Inflammatory macrophage (primary cell): ENCODE measurements at places on chromosomes 1 and 21.

GRCh38 chr1:182389619-182390047 is 2.0 kb downstream of the GLUL start:
- DNase-seq = peak; percentile 42

DNA sequence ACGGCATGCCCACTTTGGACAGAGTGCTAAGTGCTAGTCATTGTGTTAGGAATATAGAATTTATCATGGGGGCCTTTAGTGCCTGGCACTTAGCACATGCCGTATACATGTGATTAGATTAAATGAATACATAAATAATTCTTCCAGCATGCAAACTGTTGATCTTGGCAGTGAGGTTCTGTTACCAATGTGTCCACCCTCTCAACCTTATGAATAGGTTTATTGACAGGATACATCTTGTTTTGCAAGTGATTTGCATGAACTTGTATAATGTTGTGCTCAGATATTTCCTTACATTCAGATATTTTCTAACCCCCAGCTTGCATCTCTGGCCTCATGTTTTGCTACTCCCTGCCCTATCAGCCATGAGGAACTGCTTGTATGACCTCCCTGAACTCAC is 60.3 kb upstream of the ZNF648 start:
- no peak for DNase-seq

DNA sequence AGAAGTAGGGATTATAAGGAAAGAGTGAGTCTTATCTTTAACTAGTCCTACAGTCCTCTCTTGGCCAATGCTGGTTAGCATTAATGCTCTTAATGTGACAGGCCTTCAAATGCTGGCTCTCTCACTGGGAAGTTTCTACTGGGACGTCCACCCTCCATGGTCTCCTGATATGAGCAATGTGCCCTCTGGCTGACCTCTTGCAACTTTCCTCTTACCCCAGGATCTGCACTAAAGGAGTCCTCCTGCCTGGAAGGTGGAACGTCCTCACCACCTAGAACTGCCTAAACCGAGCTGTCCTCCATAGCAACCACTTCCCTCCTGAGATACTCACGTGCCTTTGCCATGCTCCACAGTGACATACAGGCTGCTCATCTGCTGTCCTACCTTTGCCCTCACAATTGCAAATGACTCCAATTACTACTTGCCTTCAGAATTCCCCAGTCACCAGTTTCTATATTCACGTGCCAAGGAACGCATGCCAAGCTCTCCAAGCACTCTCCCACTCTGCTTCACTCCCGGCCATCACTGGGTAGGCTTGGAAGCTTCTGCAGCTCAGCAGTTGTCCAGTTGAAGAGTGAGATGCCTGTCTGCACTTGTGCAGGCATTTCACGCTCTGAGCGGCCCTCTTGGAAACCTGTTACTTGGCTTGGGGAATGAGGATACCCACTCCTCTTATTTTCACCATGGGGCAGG is 404.7 kb downstream of the RRAGC start:
- no peak for DNase-seq

DNA sequence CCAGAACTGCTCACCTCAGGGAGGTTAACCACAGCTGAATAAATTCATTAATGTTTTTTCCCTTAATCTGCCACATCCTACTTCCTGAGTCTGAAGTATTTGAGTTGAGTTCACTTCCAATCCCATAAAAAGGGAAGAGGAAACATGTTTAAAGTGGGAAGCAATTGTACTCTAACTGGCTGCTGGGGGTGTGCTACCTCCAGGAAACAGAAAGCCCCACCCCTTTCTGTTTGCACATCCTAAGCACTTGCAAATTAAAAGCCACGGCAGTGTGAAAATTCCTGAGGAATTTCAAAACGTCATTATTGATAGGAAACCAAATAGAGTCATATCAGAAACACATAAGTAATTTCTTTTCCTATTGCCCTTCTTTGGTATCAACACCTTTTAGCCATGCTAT is 307.0 kb upstream of the NR5A2 start:
- DNase-seq = no peak

- DNase-seq = peak; percentile 78
These were observed 125.1 kb upstream of the IPO9 start for GRCh38 chr1:201703621-201704438.

DNA sequence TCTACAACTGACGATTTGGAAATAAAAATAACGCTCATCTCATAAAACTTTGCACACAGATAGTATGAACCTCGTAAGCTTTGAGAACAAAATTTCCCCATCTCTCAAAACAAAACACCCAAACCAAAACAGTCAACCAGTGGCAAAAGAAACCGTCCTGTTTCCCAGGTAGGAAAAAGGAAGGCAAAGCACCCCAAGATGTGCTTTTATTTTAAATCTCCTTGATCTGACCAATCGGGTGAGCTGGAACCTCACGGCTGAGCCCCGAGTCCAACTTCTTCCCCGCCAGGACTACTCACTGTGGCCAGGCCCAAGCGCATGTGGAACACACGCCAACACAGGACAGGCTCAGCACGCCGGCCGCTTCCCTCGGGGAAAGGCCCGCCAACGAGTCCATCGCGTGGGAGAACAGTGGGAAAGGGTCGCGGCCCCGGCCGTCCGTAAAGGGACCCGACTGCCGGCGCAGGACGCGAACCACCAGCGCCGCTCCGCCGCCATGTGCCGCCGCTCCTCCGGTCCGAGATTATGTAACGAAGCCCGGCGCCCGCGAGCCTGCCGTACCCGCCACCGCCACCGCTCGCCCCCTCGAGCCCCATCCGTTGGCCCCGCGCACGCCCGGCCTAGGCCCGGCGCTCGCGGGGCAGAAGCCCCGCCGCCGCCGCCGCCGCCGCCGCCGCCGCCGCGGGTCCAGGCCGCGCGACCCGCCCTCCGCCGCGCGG is 759 bp downstream of the AHCTF1 start:
- DNase-seq = peak; percentile 59

DNA sequence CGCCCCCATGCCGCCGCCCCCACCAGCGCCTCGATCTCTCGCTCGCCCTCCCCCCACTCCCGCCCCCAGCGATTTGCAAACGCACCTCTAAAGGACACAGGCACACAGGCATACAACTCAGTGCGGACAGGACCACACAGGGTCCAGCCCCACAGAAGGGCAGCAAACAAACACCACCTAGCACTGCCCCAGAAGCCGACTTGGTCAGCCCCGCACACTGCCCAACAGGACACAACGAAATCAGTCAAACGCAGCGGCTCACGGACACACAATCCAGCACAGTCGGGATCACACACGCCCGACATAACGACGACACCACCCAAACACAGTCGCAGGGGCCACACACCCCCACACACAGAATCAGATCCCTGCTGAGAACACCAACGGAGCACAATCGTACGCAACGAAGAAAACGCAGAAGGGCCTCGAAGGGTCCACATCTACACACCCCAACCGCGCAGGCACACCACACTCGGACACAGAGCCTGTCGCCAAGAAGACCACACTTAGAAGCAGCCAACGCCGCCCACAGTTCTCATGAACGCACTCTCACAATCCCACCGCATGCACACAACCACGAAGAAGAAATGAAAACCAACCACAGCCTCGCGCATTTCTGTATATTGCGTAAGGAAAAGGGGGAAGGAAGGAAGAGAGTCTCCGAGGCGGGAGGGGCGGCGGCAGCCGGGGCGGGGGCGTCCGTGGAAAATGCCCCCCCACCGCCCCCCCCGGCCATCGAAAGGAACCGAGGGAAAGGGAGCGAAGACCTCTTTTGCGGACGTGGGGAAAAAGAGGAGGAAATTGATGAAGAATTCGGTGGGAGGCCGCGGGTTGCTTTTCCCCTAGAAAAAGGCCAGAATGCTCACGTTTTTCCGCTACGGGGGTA is 481 bp downstream of the TAL1 start:
- DNase-seq = peak; percentile 64

- DNase-seq = peak; percentile 43
These were observed at the start of gene SLAMF6 for GRCh38 chr1:160522622-160523345. TSS of gene SLAMF6 (minus strand) at chr1:160523255. CDS start at chr1:160523192, 63 bp downstream.

DNA sequence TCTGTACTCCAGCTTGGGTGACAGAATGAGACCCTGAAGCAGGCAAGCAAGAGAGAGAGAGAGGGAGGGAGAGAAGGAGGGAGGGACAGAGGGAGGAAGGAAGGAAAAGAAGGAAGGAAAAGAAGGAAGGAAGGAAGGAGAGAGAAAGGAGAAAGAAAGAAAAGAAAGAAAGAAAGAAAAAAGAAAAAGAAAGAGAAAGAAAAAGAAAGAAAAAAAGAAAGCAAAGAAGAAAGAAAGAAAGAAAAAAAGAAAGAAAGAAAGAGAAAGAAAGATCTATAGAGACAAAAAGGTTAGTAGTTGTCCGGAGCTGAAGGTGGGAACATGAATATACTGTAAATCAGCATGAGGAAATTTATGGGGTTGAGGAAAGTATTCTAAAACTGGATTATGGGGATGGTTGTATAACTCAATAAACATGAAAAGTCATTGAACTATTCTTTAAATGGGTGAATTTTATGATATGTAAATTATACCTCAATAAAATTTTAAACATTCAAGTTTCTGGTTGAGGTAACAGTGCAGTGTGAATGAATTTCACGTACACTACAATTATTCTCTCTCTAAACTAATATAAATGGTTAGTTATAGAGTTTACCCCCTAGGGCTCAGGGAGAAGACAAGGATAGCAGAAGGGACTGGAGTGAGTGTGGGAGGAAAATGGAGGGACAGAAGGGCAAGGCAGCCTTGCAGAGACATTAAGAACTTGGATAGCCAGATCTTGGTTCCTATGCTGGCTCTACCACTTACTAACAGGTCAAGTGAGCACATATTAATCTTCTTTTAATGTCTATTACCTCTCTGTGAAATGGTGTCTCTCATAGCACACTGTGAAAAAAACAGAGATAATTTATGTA is 24.8 kb upstream of the SERTAD4 start:
- DNase-seq = no peak

DNA sequence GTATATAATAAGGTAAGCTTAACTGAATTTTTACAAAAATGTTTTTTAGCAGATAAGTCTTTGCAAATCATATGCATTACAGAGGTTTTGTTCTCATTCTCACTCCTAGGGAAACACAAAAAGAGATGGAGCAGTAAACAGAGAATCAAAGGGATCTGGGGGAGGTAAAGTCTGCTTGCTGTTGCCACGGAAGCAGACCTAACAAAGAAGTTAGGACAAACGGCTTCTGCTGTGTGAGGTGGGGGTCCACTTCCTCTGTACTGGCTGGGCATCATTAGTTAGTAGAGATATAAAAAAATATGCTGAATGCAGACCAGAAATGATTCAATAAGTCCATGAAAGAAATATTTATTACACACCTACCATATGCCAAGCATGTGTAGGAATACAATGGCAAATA is 34.2 kb downstream of the GJA5 start:
- no peak for DNase-seq

- no peak for DNase-seq
These were observed 4.1 kb upstream of the PDZK1 start for GRCh38 chr1:145711213-145711651.

- DNase-seq = peak; percentile 57
These were observed 194.6 kb downstream of the NRIP1 start for GRCh38 chr21:14869984-14870852.

GRCh38 chr1:151945725-151946722 is 36.7 kb upstream of the THEM4 start:
- DNase-seq = peak; percentile 99

DNA sequence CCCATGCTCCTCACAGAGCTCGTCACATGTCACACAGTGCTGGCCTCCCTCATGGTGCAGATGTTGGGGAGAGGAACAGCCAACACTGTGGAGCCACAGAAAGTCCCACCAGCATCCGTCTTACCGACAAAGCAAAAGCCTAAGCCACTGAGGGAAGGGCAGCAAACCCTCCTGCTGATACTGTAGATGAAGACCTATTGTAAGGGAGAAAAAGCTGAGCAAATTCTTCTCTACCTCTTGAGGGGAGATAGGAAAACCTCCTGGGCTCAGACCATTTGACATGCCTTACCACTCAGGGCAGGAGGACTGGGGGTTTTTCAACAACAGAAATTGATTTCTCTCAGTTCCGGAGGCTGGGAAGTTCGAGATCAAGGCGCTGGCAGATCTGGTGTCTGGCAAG is 95.9 kb downstream of the WDR64 start:
- no peak for DNase-seq

- no peak for DNase-seq
These were observed 187.2 kb upstream of the FOXD3 start for GRCh38 chr1:63135174-63135512.

DNA sequence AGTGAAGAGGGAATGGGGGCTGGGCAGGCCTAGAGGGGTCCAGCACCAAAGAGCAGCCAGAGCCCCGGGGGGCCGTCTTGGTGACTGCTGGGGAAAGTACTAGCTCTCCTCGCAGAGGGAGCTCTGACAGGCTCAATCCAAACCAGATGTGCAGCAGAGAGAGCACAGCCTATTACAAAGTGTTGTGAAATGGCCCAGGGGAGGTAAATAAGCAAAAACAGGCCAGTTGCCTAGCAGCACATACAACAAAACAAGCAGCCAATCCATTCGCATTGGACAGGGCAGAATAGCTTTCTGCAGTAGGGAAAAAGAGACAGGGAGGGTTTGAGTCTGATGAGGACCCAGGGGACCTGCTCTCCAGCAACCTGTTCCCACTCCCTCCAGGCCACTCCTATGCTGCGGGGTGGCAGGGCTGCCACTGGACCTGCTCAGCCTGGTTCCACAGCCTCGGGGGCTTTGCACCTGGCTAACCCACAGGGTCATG is 239.6 kb upstream of the FGGY start:
- peak; percentile 61 for DNase-seq

DNA sequence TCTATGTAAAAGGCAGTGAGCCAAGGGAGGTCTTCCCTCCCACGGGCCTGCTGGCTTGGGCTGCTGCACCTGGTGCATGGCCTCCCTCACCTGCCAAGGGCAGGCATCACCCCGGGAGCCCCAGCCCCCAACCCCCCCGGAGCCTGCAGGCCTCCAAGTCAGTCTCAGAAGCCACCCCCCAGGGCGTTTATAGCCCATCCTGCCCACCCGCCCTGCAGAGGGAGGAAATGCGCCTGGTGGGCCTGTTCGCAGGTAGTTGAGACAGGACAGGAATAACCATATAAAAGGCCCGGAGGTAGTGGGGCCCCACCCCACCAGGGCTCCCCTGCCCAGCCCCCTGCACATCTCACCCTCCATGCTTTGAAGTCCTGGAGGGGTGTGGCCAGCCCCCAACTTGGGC is 18.2 kb upstream of the ARF1 start:
- no peak for DNase-seq

- no peak for DNase-seq
These were observed 5.5 kb downstream of the LEMD1 start for GRCh38 chr1:205416322-205416721.

- DNase-seq = no peak
These were observed 60.7 kb upstream of the KIF26B start for GRCh38 chr1:245094092-245094491.

GRCh38 chr1:56206391-56206790 is 373.0 kb downstream of the PLPP3 start:
- DNase-seq = no peak

GRCh38 chr1:36529769-36530260 is 47.1 kb upstream of the CSF3R start:
- no peak for DNase-seq
